ENCODE measurements at places on chromosomes 12 and 14. TPM values are rescaled to one million over a fixed set of nuclear protein-coding genes. Genes with fewer than 3 reads are reported as not detected.

DNA sequence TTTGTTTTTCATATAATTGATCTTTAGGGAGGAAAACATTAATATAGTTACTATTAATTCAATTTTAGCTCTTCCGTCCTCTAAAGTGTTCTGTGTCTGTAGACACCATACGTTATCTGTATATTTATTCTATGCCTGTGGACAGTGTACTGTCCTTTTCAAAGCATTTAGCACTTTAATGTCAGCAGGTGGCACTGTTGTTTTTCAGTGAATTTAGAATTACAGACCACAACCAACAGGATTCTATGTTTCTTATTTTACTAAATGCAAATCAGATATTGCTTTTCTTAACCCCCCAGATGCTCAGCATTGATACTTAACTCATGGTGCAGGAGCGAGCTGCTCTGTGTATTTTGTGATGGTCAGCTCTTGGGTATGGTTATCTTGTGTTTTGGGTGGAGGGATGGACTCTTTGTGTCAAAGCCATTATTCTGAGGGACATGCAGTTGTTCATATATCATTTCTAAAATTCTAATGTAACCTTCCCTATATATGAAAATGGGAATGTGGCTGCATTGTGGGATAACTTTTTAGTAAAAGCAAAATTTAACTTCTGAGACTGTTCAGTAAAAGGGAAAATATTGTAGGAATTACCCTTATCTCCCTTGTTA lies 65.2 kb downstream of the PAPOLA start:
- DNase-seq, result no peak
- H3K4me1 ChIP-seq, result peaks cover 16% of the 10 kb centered on the region
- peaks cover 20% of the 10 kb centered on the region for H3K36me3 ChIP-seq
- H3K27me3 ChIP-seq, result no peaks in the 10 kb centered on the region

DNA sequence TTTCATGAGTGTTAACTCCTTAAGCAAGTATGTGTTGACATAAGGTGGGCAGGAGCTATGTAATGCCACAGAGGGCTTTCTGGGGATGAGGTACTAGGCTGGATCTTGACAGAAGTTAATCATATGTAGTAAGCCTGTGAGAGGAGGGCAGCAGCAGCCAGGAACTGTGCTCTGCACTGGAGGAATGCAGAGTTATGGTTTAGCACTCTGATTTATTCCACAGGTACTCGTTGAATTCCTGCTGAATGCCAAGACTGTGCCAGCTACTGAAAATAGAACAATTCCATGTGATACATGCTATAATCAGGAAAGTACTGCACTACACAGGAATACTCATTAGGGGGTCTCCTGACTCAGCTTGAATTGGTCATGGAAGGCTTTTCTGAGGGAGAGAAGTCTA lies 58.7 kb downstream of the SUSD6 start:
- no peak for DNase-seq
- no peak overlapping the region for H3K4me3 ChIP-seq
- peak overlapping the region; percentile 3 for H3K27ac ChIP-seq
- peaks cover 4% of the 10 kb centered on the region for H3K36me3 ChIP-seq
- H3K4me1 ChIP-seq, result peaks cover 35% of the 10 kb centered on the region
- H3K27me3 ChIP-seq, result no peaks in the 10 kb centered on the region

DNA sequence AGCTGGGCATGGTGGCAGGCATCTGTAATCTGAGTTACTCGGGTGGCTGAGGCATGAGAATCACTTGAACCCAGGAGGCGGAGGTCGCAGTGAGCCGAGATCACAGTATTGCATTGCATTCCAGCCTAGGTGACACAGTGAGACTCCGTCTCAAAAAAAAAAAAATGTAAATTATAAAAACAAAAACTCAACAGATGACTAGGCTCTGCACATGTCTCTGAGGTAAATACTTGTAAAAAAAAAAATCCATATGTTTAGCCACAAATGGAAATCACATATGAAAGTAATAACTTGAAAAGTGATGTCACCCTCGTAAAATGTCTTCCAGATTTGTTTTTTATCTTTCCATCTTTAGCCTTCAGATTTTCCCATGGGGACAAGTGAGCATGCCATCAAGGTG lies 85.0 kb downstream of the KICS2 start:
- no peaks in the 10 kb centered on the region for H3K4me1 ChIP-seq
- H3K4me3 ChIP-seq, result no peak overlapping the region
- peaks cover 40% of the 10 kb centered on the region for H3K36me3 ChIP-seq
- H3K27me3 ChIP-seq, result no peaks in the 10 kb centered on the region

DNA sequence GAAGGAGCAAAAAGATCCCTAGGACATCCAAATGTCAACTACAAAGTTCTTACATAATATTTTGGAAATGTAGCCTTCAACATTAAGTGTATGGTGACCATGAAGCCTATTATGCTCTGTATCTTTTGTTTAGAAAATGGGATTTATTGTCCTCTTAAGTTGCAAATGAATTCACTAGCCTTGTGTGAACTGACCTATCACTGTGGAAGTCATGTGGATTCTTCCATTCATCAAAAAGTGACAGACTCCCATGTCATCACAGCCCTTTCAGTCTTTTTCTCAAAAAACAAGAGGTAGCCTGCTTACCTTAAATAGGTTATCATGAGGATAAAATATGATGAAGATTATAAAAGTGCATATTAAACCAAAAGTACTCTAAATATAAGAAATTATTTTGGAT lies 179.9 kb downstream of the GRIP1 start:
- no peak for DNase-seq
- no peaks in the 10 kb centered on the region for H3K4me1 ChIP-seq
- H3K27me3 ChIP-seq, result no peaks in the 10 kb centered on the region
- H3K27ac ChIP-seq, result no peak overlapping the region
- H3K4me3 ChIP-seq, result no peak overlapping the region
- H3K36me3 ChIP-seq, result no peaks in the 10 kb centered on the region

- peaks cover 16% of the 10 kb centered on the region for H3K4me1 ChIP-seq
- H3K27ac ChIP-seq, result no peak overlapping the region
- no peaks in the 10 kb centered on the region for H3K36me3 ChIP-seq
- H3K4me3 ChIP-seq, result no peak overlapping the region
- DNase-seq, result no peak
Measured at GRCh38 chr14:75222208-75222701, 45.8 kb upstream of the TMED10 start.

GRCh38 chr14:32702562-32702961 lies 236.1 kb upstream of the NPAS3 start:
- H3K4me3 ChIP-seq, result no peak overlapping the region
- H3K36me3 ChIP-seq, result no peaks in the 10 kb centered on the region
- peaks cover 7% of the 10 kb centered on the region for H3K4me1 ChIP-seq

- H3K27ac ChIP-seq, result no peak overlapping the region
- no peaks in the 10 kb centered on the region for H3K36me3 ChIP-seq
- H3K4me1 ChIP-seq, result no peaks in the 10 kb centered on the region
- no peak overlapping the region for H3K4me3 ChIP-seq
- DNase-seq, result no peak
Measured at GRCh38 chr12:17030338-17030737, 424.4 kb upstream of the LMO3 start.

GRCh38 chr12:132529906-132530305 lies 40.0 kb downstream of the FBRSL1 start:
- peaks cover 19% of the 10 kb centered on the region for H3K36me3 ChIP-seq
- no peaks in the 10 kb centered on the region for H3K27me3 ChIP-seq
- H3K4me1 ChIP-seq, result no peaks in the 10 kb centered on the region
- DNase-seq, result no peak

DNA sequence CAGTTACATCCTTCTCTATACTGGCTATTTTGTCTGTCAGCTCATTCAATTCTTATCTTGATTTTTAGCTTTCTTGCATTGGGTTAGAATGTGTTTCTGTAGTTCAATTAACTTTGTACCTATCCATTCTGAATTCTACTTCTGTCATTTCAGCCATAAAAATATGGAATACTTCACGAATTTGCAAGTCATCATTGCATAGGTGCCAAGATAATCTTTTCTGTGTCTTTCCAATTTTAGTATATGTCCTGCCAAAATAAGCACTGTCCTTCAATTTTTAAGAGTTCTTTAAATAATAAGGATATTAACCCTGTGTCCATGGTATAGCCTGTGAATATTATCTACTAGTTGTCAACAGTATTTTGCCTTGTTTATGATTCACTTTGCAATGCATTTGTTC lies 665.7 kb upstream of the MDGA2 start:
- H3K27ac ChIP-seq, result no peak overlapping the region
- peaks cover 8% of the 10 kb centered on the region for H3K4me1 ChIP-seq
- no peak for DNase-seq
- H3K27me3 ChIP-seq, result no peaks in the 10 kb centered on the region
- H3K36me3 ChIP-seq, result peaks cover 13% of the 10 kb centered on the region
- H3K4me3 ChIP-seq, result no peak overlapping the region

DNA sequence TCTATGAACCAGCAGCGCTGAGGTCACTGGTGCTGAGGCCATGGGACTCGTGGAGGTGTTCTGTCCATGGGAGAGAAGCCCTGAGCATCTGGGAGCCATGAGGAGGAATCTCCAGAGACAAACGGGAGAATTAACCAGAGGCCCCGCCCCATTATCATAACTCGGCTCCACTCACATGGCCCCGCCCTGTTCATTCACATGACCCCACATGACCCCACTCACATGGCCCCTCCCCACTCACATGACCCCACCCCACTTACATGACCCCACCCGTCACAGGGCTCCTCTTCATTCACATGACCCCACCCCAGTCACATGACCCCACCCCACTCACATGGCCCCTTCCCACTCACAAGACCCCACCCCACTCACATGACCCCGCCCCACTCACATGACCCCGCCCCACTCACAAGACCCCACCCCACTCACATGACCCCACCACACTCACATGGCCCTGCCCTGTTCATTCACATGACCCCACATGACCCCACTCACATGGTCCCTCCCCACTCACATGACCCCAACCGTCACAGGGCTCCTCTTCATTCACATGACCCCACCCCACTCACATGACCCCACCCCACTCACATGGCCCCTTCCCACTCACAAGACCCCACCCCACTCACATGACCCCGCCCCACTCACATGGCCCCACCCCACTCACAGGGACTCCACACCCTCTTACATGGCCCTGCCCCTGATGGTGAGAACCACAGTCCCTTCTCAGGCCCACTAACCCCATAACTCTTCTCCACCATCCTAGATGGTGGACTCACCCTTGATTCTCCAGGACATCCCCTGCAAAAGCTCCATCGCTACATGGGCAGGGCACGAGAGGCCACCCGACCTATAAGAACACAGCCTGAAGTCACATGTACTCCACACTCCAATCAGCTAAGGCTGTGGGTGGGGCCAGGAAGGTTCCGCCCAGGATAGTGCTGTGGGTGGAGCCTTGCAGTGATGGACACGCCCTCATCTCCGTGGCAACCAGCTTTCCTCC lies 151.1 kb upstream of the SFSWAP start:
- H3K4me1 ChIP-seq, result no peaks in the 10 kb centered on the region
- H3K4me3 ChIP-seq, result no peak overlapping the region
- H3K27me3 ChIP-seq, result peaks cover 35% of the 10 kb centered on the region

- H3K27ac ChIP-seq, result no peak overlapping the region
- no peaks in the 10 kb centered on the region for H3K27me3 ChIP-seq
- H3K4me3 ChIP-seq, result no peak overlapping the region
- peaks cover 4% of the 10 kb centered on the region for H3K4me1 ChIP-seq
Measured at GRCh38 chr12:118022728-118023109, 6.2 kb downstream of the RFC5 start.

Gene BIN2
- 0.18 TPM for total RNA-seq

Gene ARMH4
- 19.8 TPM for total RNA-seq

Gene CMA1
- not detected for total RNA-seq

Gene SMCO2
- total RNA-seq, result not detected

Gene IL26
- not detected for total RNA-seq

Gene STAC3
- total RNA-seq, result 10.6 TPM
